ENCODE measurements at places on chromosomes 4 and X.

DNA sequence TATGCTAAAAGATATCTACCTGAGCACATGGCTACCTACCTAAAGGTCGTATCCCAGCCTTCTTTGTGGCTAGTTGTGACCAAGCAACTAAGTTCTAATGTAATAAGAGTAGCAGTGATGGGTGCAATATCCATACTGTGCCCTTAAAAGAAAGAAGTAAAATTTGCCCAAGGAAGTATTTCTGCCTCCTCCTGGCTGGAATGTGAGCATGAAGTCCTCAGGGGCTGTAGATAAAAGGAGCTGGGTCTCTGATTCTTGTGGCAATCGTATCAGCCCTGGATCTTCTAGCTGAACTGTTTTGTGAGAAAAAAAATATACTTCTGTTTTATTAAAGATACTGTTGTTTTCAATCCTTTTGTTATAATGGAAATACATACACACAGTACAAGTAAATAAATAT, 217.4 kb downstream of the GPAT3 start:
- no peak for DNase-seq

DNA sequence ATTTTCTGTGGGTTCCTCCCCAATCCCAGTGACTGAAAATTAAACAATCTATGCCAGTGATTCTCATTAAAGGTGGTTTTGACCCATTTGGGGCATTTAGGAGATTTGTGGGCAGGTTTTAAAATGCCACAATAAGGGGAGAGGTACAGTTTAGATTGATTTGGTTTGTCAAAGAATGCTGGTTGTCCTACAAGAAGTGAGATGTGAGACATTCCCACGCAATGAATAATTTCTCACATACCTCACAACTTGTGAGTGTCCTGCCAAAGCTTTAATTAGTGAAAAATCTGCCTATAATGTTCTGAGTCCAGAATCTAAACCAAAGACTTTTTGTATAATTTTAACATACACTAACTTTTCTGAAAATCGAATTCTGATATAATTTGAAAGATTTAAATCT, 199.4 kb downstream of the MAPK10 start:
- no peak for DNase-seq

- no peak for DNase-seq
Observed at GRCh38 chr4:2432991-2433530, 14.3 kb downstream of the CFAP99 start.

- peak; percentile 39 for DNase-seq
Observed at GRCh38 chr4:108148316-108148715, 20.4 kb downstream of the LEF1 start.

DNA sequence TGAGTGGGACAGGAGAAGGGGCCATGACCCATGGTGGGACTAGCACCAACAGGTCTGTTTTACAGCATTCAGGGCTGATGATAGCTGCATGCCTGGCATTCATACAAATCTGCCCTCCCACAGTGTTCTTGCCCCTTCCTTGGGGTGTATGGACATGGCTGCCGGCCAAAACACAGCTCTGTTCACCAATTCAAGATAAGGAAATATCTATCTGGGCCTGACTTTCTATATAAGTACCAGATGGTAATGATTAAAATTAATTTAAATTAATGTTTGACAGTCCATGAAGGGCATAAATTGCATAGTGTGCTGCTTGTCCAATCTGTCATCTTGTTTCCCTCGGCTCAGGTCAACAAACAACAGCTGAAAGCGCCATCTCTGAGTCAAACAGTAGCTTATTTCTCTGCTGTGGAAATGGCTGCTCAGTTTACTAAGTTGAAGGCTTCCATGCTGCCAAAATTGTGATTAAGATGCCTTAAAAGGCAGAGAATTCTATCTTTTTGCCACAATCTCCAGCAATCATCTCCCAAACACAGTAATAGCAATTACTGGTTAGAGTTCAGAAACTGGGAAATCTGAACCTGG, 67.0 kb upstream of the TSPAN7 start:
- DNase-seq: no peak

GRCh38 chr4:48340276-48340964, 909 bp upstream of the SLAIN2 start:
- DNase-seq: no peak

GRCh38 chr4:39521253-39521919, 5.9 kb downstream of the UGDH start:
- DNase-seq: no peak

GRCh38 chr4:14848229-14848628, 154.1 kb upstream of the CPEB2 start:
- DNase-seq: no peak

DNA sequence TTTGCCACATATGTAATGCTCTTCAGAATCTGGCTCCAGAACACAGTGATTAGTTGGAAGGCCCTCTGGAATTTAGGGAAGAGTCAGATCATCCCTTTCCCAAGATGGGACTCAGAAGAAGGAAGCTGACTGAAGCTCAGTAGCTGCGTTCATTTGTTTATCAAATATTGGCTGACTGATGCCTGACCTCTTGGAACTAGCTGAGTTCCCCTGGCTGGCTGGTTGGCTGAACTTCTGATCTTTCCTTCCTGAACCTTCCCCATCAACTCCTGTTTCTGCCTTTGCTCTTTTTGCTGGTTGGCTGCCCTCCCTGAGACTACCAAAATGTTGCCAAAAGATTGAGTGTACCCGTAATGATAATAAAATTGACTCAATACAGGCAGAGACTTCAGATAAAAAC, 866.5 kb upstream of the INTU start:
- no peak for DNase-seq

- DNase-seq: no peak
Observed at GRCh38 chrX:28552322-28552721, 34.9 kb upstream of the IL1RAPL1 start.

DNA sequence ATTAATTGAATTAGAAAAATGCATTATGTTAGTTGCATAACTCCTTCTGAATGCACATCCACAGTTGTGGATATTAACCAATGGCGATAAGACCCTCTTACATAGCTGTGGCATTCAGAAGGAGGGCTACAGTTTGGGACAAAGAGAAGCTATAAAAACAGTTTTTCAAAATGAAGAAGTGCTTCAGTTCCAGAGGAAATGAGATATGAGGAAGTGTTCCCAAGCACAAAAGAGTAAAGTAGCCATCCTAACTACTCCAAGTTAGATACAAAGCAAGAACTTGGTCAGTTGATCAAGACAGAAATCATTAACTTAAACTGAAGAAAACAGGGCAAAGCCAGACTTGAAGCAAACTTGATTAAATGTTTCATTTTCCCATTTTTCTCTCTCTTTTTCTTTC, 17.2 kb upstream of the ADGRL3 start:
- no peak for DNase-seq

GRCh38 chr4:13386405-13387107, 97.6 kb downstream of the RAB28 start:
- DNase-seq: no peak

- no peak for DNase-seq
Observed at GRCh38 chr4:27819246-27819645, 958.6 kb downstream of the STIM2 start.

DNA sequence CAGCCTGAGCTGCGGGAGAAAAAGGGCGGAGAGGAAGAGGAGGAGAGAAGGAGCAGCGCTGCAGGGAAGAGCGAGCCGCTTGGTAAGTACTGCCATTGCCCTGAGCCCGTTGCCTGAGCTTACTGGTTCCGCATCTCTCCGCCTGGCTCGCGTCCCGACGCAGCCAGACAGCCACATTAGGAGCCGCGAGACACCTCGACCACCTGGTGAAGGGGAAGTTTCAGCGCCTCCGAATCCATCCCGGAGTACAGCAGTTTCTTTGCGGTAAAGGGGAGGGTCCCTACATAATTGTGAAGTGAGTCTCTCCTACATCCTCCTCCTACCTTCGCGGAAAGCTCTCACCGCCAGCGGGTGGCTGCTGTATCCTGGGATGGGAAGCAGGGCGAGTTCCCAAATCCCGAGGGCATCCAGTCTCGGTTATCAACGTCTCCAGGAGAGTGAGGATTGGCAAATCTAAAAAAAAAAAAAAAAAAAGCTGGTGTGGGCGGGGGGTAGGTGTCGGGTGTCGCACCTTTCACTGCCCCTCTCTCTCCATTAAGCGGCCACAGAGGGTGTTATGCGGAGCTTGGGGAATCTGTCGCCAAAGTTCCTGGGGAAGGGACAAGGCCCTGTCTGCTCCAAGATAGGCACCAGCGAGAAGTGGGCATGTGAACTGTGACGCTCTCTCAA, 7.9 kb downstream of the TBX22 start:
- DNase-seq: no peak

GRCh38 chrX:13901354-13901753, 84.5 kb upstream of the GPM6B start:
- DNase-seq: no peak

GRCh38 chr4:15457406-15458201, 12.1 kb upstream of the CC2D2A start:
- DNase-seq: no peak

DNA sequence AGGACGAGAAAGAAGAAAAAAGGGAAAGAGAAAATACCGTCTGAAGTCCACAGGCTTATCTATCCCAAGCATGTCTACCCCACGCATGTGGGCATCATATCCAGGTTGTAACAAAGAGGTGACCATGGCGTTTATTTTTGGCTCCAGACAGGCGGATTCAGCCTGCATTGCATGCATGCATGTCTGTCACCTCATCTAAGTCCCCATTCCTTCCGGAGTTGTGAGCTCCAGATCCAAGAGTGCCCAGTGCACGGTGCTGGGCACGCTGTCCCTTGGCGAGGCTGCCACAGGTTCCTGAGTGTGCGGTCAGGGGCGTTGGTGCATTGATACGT, 905 bp upstream of the GALNTL6 start:
- DNase-seq: no peak

DNA sequence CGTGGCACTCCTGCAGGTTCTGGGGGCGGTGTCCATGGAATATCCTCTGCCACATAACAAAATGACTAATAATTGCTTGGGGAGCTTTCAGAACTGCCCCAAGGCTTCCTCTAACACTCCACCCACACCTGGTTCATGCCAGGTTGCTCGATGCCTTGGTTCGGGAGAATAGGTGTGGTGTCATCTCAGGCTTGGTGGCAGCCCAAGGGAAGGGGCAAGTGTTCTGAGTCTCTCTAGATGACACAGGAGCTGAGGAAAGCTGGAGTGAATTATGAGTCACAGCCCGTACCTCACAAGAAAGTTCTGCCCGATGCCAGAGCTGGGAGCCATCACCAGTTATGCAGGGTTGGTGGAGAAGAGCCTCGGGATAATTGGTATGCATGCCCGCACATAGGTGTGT, 14.7 kb downstream of the FTSJ1 start:
- no peak for DNase-seq

DNA sequence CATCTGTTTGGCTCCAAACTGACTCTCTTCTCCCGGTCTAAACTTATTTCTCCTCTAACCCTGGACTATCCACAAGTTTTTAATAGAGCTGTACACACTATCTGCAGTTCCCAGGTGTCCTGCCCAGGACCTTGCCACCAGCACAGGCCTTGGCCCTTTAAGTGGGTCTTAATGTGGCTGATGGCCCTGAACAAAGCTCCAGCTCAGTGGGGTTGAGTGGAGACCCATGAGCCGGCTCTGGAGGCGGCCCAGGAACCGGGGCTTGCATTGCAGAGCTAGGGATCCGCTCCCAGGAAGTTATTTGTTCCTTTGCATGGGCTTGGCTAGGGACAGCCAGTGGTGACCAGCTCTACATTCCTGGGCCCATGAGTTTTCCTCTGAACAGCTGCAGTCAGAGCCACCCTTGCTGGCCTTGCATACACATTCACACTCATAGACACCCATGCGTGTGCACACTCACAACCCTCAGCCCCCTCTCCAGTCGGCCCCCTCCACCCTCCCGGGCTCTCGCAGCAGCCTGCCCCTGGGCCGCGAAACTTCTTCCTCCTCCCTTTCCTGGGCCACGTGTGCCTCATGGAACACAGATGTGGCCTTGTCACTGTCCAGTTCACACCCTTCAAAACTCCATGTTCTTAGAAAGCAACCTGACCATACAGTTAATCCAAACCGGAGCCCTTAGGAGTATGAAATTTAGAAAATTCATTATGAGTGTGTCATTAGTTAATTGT, 58.2 kb downstream of the GPR143 start:
- no peak for DNase-seq

- no peak for DNase-seq
Observed at GRCh38 chrX:20116577-20117240, at the start of gene MAP7D2. MAP7D2 (minus strand) TSS chrX:20116907; CDS start chrX:20116879, 28 bp downstream.

- DNase-seq: no peak
Observed at GRCh38 chrX:122777766-122778165, 406.3 kb upstream of the GRIA3 start.

GRCh38 chrX:80578517-80579105, 158.4 kb downstream of the TENT5D start:
- no peak for DNase-seq

DNA sequence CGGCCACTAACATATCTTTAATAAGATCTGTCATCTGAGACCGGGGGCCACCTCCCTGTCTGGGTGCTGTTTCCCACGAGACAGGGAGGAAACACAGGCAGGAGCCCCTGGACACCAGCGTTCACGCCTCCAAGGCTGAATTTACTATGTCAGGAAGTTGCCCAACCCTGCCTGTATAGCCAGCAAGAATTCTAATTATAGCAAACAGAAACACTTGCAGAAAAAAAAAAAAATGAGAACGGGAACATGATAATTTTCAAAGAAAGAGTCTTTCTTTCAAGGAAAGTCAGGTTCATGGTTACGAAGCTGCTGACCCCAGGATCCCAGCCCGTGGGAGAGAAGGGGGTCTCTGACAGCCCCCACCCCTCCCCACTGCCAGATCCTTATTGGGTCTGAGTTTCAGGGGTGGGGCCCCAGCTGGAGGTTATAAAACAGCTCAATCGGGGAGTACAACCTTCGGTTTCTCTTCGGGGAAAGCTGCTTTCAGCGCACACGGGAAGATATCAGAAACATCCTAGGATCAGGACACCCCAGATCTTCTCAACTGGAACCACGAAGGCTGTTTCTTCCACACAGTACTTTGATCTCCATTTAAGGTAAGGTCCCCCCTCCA, at the start of gene IL3RA:
IL3RA (plus strand) TSS at position 455 of the 613 bp plus-strand sequence. CDS start 4,981 bp downstream, outside the sequence.
- no peak for DNase-seq

DNA sequence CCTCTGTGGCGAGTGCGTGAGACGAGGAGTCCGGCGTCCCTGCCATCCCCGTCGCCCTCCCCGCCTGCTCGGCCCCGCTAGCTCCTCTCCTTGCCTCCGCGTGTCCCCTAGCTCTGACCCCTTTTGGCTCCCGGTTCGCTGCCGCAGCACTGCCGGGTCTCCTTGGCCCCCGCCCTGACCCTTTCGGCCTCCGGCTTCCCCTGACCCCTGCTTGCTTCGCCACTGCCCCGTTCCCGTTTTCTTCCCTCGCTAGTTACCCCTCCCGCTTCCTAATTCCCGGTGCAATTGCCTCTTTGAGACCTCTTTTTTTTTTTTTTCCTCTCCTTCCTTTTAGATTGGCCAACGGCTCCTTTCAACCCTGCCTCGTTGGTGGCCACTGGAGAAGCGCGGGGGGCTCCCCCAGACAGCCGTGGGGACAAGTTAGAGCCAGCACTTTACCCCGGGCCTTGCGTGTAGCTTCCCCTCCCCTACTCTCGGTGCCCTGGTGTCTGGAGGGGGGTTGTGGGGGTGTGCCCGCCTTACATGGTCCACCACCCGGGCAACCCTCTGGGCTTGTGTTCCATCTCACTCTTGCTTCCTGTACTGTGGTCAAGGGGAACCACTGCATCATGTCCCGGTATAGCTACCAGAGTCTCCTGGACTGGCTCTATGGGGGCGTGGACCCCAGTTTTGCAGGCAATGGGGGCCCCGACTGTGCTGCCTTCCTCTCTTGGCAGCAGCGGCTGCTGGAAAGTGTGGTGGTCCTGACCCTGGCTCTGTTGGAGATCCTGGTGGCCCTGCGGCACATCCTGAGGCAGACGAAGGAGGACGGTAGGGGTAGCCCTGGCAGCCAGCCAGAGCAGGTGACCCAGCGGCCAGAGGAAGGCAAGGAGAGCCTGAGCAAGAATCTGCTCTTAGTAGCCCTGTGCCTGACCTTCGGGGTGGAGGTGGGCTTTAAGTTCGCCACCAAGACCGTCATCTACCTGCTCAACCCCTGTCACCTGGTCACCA, 548 bp downstream of the TMEM164 start:
- DNase-seq: peak; percentile 27

GRCh38 chrX:130846746-130847145, 56.3 kb downstream of the ENOX2 start:
- DNase-seq: no peak

Measured in stimulated activated naive CD8-positive, alpha-beta T cell treated with anti-CD3 and anti-CD28 coated beads, Interleukin-15, amount 100 ng/mL, for 72 hours (primary cell).